ENCODE measurements at places on chromosomes 6 and 20. TPM values are rescaled to one million over a fixed set of nuclear protein-coding genes. Genes with fewer than 3 reads are reported as not detected.

The VGLL2 gene
- not detected for total RNA-seq

The HCRTR2 gene
- 0.63 TPM for total RNA-seq

- DNase-seq = peak; percentile 32
These were observed 90.5 kb downstream of the NOL4L start for GRCh38 chr20:32494483-32495216.

- no peak for DNase-seq
These were observed 70.4 kb upstream of the MLN start for GRCh38 chr6:33874136-33874760.

- DNase-seq = no peak
These were observed 38.9 kb upstream of the CD2AP start for GRCh38 chr6:47438481-47439347.
